Stimulated activated CD8-positive, alpha-beta memory T cell treated with anti-CD3 and anti-CD28 coated beads, Interleukin-4, amount 100 ng/mL, for 24 hours (primary cell): ENCODE measurements at places on chromosomes 2 and 18.

DNA sequence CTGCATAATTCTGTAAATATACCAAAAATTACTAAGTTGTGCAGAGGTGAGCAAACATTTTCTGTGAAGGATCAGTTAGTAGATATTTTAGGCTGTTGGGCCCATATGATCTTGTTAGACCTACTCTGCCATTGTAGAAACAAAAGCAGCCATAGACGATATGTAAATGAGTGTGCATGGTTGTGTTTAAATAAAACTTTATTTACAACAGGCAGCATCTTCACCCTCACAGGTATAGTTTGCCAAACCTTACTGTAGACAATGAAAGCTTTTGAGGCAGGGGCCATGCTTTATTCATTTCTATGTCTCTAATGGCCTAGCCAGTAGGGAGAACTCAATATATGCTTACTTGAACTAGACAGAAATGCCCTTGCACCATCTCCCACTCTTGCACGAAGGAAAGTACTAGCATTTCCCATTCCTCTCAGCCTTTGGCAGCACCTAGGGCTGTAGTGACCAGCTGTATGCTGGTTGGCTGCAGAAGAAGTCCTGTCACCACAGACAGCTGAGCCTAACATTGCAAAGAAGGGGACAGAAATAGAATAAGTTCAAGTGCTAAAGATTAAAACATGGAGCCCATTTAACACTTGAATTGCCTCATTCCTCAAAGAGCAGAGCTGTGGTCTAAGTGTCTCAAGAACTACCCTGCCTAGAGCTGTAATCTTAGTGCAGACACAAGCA lies 305.1 kb upstream of the MGAT5 start:
- no peak for DNase-seq

- DNase-seq: no peak
Measured at GRCh38 chr2:119088416-119088815, 70.1 kb downstream of the C1QL2 start.

DNA sequence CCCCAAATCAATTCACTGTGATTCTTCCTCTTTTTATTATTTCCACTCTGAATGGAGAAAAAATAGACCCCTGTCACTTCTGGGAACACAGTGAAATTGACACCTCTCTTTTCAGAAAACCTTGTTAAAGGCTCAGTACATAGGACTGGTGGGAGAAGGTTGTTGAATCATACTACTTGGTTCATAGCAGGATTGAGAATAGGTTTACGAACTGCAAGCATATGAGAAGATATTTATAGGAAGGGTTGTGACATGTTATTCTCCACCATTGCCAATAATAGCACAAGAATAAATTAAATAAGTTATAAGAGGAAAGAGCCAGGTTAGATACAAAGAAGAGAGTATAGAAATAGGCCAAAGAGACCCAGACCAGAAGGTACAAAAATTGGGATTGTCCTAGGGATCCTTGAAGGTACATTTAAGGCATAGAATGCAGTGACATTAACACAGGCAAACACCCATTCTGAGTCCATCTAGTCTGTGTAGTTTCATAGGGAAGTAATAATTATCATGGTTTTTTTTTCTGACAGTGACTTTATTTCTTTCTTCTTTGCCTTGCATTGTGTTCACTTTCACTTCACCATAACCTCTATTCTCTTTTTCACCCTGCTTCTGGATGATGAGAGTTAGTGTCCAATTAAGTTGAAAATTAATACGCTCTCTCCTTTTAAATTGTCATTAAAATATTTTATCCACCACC lies 21.8 kb upstream of the SERPINE2 start:
- DNase-seq: no peak

- no peak for DNase-seq
Measured at GRCh38 chr2:240429872-240430491, 5.5 kb upstream of the GPC1 start.

- DNase-seq: no peak
Measured at GRCh38 chr18:55706898-55707297, 118.9 kb upstream of the TCF4 start.
